Activated CD8-positive, alpha-beta T cell treated with anti-CD3 and anti-CD28 coated beads for 36 hours (primary cell): ENCODE measurements at places on chromosomes 5 and 9. TPM values are rescaled to one million over a fixed set of nuclear protein-coding genes. Genes with fewer than 3 reads are reported as not detected.
A peak's percentile ranks its signal among the peaks of the same experiment; 100 is the strongest.

DNA sequence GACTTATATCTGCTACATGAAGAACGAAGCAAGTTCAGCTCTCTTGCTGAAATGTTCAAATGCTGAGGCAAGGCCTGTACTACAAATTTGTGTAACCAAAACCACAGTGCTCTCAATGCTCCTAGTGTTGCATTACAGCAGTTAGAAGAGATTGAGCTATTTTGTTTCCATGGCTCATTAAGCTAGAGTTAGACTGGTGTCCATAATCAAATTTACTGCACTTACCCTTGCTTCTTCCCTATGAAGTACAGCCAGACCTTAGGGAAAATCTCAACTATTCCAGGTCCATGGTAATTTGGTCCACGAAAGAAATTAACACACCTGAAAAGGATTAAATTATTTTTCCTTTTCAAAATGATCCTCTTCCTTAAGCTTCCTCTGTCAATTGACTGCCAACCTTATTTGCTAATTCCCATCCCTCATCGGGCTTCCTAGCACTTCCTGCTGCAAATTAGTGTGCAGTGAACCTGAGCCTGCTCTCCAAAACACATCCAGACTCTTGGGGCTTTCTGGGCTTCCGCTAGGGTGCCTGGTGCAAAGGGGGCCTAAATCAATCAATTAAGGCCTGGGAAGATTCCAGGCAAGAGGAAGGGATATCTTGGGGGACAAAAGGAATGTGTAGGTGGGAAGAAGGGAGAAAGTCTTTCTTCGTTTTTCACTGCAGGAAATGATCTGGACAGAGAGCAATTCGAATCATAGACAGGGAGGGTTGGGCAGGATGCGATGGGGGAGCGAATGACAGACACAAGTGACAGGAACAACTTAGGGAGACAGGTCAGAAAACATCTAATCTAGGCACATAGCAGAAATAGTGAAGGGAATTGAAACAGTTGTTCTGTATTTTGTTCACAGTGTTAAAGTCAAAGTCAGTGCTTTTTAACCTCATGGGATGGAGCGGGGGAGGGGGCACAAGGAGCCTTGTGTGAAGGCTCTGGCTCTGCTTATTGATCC, 542.4 kb downstream of the RAB3C start:
- H3K4me1 ChIP-seq: peaks cover 26% of the 10 kb centered on the region
- no peaks in the 10 kb centered on the region for H3K27me3 ChIP-seq
- H3K36me3 ChIP-seq: no peaks in the 10 kb centered on the region
- H3K27ac ChIP-seq: no peak overlapping the region

DNA sequence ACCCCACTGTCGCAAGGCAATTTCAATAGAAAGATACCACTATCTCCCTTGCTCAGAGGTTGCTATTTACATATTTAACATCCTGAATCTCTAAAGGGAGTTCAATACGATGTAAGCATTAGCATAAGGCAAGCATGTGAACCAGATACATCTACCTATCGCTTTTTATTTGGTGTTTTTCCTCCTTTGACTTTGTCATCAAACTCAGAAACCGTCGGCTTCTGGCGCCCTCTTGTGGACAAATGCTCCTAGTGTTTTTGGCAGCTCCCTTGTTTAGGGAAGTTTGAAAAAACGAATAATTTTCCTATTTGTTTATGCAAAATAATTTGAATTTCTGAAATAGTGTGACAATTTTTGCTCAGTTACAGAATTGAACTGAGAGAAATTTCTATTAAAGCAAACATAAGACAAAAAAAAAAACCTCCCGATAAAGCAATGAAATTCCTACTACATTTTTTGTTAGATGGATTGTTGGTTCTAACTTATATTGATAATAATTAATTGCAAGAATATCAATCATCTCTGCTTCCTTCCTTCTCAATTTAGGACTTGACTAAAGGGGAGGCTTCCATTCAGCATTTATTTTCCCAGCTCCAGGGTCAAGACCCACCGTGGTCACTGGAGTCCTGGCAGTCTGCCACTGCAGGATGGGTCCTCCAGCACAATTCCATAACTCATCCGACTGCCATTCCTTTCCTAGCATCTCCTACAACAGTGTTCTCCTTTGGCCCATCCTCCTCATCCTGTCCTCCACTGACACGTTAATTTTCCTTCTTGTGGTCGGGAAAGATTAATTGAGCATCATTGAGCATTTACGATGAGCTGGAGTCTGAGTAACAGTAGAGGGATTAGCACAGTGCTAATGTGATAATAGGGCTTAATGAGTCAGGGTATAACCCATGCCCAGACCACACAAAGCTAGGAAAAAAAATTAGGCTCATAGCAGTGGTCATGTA, 131.8 kb upstream of the CHD1 start:
- peaks cover 4% of the 10 kb centered on the region for H3K4me1 ChIP-seq
- H3K27me3 ChIP-seq: peaks cover 2% of the 10 kb centered on the region

DNA sequence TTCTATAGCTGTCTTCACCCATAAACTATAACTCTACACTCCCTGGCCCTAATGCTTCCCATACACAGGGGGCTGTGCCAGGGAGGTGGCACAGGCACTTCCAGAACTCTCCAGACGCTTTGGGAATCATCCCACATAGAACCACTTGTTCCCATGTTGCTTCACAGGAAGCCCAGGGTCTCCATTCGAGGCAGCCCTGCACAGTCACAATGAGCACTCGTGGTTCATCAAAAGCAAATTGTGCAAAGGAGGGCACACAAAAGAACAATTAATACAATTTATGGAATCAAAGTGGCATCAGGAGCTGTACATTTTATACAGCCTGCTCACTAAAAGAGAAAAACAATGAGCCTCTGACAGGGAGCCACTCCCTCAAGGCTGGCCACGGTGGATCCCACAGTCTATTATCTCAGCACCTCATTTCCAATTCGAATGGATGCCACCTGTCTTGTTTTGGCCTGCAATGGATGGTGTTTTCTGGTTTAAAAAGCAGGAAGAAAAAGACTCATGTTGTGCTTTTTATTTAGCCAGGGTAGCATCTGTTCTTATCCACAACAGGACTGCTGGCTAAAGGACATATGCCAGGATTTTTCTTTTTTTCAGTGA, 354.8 kb downstream of the ENC1 start:
- H3K36me3 ChIP-seq: no peaks in the 10 kb centered on the region
- no peak overlapping the region for H3K4me3 ChIP-seq
- H3K27me3 ChIP-seq: peaks cover 12% of the 10 kb centered on the region
- H3K27ac ChIP-seq: no peak overlapping the region

DNA sequence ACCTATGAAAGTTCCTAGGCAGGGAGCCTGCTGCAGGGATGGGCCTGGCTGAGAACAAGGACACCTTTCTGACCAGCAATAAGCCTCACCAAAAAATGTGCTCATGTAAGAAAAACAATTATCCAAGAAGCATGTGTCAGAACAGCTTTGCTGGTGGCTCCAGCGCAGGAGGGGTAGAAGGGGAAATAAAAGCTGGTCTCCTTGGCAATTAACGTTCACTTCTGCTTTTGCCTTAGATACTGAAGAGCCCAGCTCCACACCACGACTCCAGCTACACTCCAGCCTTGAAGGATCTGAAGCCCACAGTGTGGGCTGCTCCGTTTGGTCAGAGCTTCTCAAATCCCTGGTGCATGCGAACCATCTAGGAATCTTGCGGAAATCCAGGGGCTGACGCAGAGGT, 107.6 kb upstream of the PHYKPL start:
- no peaks in the 10 kb centered on the region for H3K27me3 ChIP-seq
- no peak overlapping the region for H3K4me3 ChIP-seq
- H3K27ac ChIP-seq: no peak overlapping the region
- DNase-seq: no peak

DNA sequence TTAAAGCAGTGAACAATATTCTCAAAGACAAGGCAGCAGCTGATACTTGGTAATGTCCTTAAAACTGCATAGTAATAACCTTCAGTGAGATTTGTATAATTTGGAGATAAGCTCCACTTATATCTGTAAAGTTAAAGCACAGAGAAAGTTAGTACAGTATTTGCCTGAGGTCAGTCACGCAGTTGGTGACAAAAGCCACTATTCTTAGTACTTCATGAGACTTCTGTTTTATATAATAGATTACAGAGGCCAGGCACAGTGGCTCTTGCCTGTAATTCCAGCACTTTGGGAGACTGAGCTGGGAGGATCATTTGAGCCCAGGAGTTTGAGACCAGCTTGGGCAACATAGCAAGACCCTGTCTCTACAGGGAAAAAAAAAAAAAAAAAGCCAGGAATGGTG, 266.4 kb upstream of the DMRT1 start:
- no peak overlapping the region for H3K4me3 ChIP-seq
- no peak overlapping the region for H3K27ac ChIP-seq
- H3K4me1 ChIP-seq: no peaks in the 10 kb centered on the region
- no peaks in the 10 kb centered on the region for H3K36me3 ChIP-seq
- no peaks in the 10 kb centered on the region for H3K27me3 ChIP-seq

DNA sequence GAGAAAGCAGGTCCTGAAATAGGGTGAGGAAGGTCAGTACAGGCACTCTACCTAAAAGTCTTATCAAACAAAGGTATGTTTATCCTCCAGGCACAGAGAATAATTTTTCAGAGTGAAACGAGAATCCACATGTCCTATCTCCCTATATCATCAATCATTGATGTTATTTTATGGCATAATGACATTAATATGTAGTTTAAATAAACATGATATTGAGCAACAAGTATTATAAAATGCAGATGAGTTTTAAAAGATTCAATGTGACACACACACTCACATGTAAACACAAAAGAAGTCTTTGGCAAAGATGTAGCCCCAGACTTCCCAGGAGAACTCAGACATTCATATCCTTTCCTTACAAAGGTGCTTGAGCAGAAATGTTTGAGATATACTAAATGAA, 389.1 kb downstream of the ADGRV1 start:
- peaks cover 6% of the 10 kb centered on the region for H3K27me3 ChIP-seq
- H3K36me3 ChIP-seq: no peaks in the 10 kb centered on the region
- DNase-seq: no peak
- H3K4me1 ChIP-seq: no peaks in the 10 kb centered on the region
- no peak overlapping the region for H3K27ac ChIP-seq

DNA sequence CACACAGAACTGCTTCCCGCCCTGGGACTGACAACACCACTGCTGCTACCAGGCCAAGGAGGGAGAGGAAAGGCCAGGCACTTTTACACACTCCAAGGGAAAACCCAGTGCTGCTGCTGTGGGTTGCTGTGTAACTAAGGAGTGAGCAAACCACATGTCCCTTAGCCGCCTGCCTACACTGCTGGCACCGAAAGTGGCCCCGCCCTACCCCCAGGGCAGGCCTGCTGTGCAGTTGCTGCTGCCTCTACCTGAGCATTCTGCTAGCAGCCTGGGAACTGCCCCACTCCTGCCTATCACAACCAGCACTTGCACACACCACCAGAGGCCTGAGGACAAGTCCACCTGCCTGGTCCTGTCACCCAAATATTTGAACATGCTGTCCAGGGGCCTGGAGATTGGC, 740.9 kb downstream of the DTWD2 start:
- no peak overlapping the region for H3K27ac ChIP-seq
- no peaks in the 10 kb centered on the region for H3K4me1 ChIP-seq
- no peak overlapping the region for H3K4me3 ChIP-seq

- no peaks in the 10 kb centered on the region for H3K4me1 ChIP-seq
- no peak overlapping the region for H3K4me3 ChIP-seq
- no peak for DNase-seq
- peaks cover 7% of the 10 kb centered on the region for H3K27me3 ChIP-seq
Observed at GRCh38 chr9:99731950-99732349, 89.7 kb upstream of the NR4A3 start.

- peak overlapping the region; percentile 38 for H3K4me3 ChIP-seq
- H3K36me3 ChIP-seq: peaks cover 94% of the 10 kb centered on the region
- peak overlapping the region; percentile 93 for H3K27ac ChIP-seq
- no peaks in the 10 kb centered on the region for H3K27me3 ChIP-seq
- DNase-seq: peak; percentile 59
Observed at GRCh38 chr9:114366334-114367128, 21.3 kb downstream of the AKNA start.

DNA sequence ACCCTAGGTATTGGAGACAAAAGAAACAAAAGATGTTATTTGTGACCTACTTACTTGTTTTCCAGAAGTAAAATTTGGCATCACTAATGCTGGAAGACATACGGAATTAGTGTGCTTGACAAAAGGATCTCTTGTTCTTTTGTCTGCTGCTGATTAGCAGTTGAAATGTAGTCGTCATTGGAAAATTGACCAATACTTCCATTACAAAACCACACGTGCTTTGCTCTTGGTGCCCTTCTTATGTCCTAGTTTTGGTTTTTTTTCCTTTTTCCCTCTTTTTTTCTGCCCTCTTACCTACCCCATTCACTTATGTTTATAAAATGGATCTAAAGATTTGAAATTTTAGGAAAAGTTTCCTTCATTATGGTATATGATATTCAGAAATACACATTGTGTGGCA, 197.4 kb downstream of the FER start:
- no peaks in the 10 kb centered on the region for H3K36me3 ChIP-seq
- no peak for DNase-seq
- no peak overlapping the region for H3K4me3 ChIP-seq
- no peak overlapping the region for H3K27ac ChIP-seq

GRCh38 chr9:109971226-109971625, 191.2 kb downstream of the PALM2AKAP2 start:
- no peak overlapping the region for H3K27ac ChIP-seq
- peaks cover 46% of the 10 kb centered on the region for H3K4me1 ChIP-seq
- no peak overlapping the region for H3K4me3 ChIP-seq
- no peaks in the 10 kb centered on the region for H3K36me3 ChIP-seq
- H3K27me3 ChIP-seq: no peaks in the 10 kb centered on the region

NPR3 gene
- total RNA-seq: 0.16 TPM

PRSS3 gene
- not detected for total RNA-seq

TIGD6 gene
- 1.2 TPM for total RNA-seq

SARDH gene
- total RNA-seq: 5.6 TPM

CBY3 gene
- 1.2 TPM for total RNA-seq

LRRC70 gene
- 0.45 TPM for total RNA-seq

NACC2 gene
- total RNA-seq: 6.0 TPM
